ENCODE measurements at places on chromosomes 3 and 15. TPM values are rescaled to one million over a fixed set of nuclear protein-coding genes. Genes with fewer than 3 reads are reported as not detected.

GRCh38 chr3:69122403-69122802 is at the start of gene LMOD3:
LMOD3 (minus strand) TSS chr3:69122595; CDS start chr3:69122386, 209 bp downstream.
- no peak for DNase-seq

DNA sequence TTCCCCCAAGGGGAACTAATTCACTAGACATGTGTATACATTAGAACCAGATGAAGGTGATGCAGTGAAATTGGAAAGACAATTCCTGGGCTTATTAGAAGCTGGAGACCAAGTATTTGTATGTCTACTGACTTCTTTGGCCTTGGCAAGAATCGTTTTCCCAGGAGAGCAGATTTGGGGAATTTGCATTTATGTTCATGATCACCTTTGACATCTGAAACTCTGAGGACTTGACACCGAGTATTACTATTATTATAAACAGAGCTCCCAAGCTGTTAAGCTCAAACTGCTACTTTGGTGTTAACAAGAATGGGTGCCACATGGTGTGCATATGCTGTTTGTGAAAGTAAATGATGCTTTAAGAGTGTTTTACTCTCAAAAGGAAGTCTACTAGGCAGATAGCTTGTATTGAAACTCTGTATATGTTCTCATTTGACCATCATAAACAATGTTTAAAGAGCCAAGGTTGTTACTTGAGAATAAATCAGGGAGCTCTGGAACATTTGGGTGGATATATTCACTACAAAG is 519.8 kb upstream of the GOLIM4 start:
- no peak for DNase-seq

Gene IMPG2
- total RNA-seq: not detected

GRCh38 chr3:5185093-5185673 is 2.3 kb upstream of the EDEM1 start:
- no peak for DNase-seq

Gene CD276
- 198 TPM for total RNA-seq

Gene VIPR1
- total RNA-seq: not detected

- no peak for DNase-seq
Measured at GRCh38 chr3:133289322-133289721, 110.5 kb upstream of the BFSP2 start.

DNA sequence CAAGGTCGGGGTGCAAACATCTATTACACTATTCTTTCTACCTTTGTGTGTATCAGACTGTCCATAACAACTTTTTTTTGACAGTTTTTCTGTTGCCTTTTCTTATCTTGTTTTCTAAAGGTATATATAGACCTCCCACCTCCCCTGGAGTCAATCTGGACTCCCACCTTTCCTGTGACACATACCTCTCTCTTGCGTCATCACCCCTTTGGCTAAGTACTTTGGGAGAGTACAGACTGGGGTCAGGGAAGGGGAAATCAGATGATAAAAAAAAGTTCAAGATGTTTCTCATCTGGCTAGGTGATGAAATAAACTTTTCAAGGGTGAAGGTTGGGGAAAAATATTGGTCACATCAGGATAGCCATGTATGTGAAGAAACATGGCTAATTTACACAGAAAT is 17.2 kb downstream of the TSPAN3 start:
- no peak for DNase-seq

- DNase-seq: no peak
Measured at GRCh38 chr15:39290711-39291435, 290.0 kb upstream of the THBS1 start.

Data from Caki2 (cell line).